ENCODE measurements at places on chromosomes 1 and 21. TPM values are rescaled to one million over a fixed set of nuclear protein-coding genes. Genes with fewer than 3 reads are reported as not detected.

The PRELP gene
- 1.0 TPM for total RNA-seq

The UBXN10 gene
- total RNA-seq = 0.52 TPM

The ELF3 gene
- not detected for total RNA-seq

The PRAMEF26 gene
- not detected for total RNA-seq

The MRPL39 gene
- 33.4 TPM for total RNA-seq

The CAMSAP2 gene
- total RNA-seq = 23.0 TPM

The DNAJC6 gene
- total RNA-seq = 2.6 TPM

The PGBD5 gene
- 5.7 TPM for total RNA-seq

The LIPI gene
- total RNA-seq = not detected

The HIVEP3 gene
- total RNA-seq = 0.52 TPM

The DIO1 gene
- total RNA-seq = not detected

The AIRE gene
- total RNA-seq = not detected

The IGFN1 gene
- 0.52 TPM for total RNA-seq

The NHLH1 gene
- total RNA-seq = not detected

The OR2T11 gene
- total RNA-seq = not detected

The SORT1 gene
- 22.4 TPM for total RNA-seq

The NES gene
- total RNA-seq = 494 TPM

The MSH4 gene
- 1.0 TPM for total RNA-seq

The ACOT11 gene
- total RNA-seq = 4.7 TPM

The PRDM16 gene
- 4.7 TPM for total RNA-seq

The NPPA gene
- 4.2 TPM for total RNA-seq

The GCSAML gene
- total RNA-seq = 0.52 TPM

The REN gene
- total RNA-seq = not detected

The ZBTB48 gene
- 10.4 TPM for total RNA-seq

The TMEM9 gene
- total RNA-seq = 50.1 TPM

The LY9 gene
- total RNA-seq = not detected

The FAM72D gene
- total RNA-seq = 0.52 TPM

The LRRC3 gene
- total RNA-seq = 0.52 TPM

The PLEKHA6 gene
- total RNA-seq = 1.0 TPM

The ADAMTS5 gene
- 15.7 TPM for total RNA-seq

The TFF2 gene
- total RNA-seq = not detected

The DLGAP3 gene
- not detected for total RNA-seq

The COL11A1 gene
- total RNA-seq = 85.6 TPM

The AMY1B gene
- not detected for total RNA-seq
